ENCODE measurements at places on chromosomes 11 and 22. TPM values are rescaled to one million over a fixed set of nuclear protein-coding genes. Genes with fewer than 3 reads are reported as not detected.

Gene ART1
- total RNA-seq, result not detected

DNA sequence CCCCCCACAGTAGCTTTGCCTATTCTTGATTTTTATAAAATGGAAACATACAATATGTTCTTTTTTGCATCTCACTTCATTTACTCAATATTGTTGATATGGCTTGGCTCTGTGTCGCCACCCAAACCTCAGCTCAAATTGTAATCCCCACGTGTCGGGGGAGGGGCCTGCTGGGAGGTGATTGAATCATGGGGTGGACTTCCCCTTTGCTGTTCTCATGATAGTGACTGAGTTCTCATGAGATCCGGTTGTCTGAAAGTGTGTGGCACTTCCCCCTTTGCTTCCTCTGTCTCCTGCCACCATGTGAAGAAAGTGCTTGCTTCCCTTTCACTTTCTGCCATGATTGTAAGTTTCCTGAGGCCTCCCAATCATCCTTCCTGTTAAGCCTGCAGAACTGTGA, 431.3 kb downstream of the MN1 start:
- no peak for DNase-seq
- no peak overlapping the region for H3K4me3 ChIP-seq
- no peaks in the 10 kb centered on the region for H3K36me3 ChIP-seq
- no peaks in the 10 kb centered on the region for H3K27me3 ChIP-seq
- H3K27ac ChIP-seq, result no peak overlapping the region

DNA sequence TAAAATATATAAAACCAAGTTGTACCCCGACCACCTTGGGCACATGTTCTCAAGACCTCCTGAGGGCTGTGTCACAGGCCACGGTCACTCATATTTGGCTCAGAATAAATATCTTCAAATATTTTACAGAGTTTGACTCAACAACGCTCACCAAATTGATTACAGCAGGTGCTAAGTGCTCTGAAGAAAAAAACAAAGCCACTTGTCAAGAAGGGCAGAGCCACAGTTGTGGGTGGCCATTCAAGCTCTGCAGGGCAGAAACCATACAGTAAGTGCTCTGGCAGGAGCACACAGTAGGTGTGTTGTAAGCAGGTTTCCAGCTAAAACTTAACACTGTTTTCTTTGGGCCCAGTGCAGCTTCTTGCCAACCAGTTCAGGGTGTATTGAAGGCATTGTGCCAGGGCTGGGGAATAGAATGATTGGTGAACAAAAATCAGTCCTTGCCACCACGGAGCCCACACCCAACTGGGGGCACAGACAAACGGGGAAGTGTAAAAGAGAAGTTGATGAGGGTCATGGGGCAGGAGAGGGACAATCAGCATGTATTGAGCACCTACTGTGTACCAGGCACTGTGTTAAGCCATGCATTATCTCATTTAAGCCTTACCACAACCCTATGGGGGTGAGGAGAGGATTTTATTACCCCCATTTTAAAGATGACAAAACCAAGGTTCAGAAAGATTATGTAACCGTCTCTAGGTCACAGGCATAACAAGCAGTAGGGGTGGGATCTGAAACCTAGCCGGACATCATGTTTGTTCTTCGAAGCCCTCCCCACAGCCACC, 18.2 kb downstream of the ARRB1 start:
- peaks cover 90% of the 10 kb centered on the region for H3K4me1 ChIP-seq
- peak overlapping the region; percentile 81 for H3K27ac ChIP-seq
- H3K27me3 ChIP-seq, result peaks cover 14% of the 10 kb centered on the region
- H3K4me3 ChIP-seq, result no peak overlapping the region

GRCh38 chr22:48940266-48941032, 887.2 kb downstream of the BRD1 start:
- H3K36me3 ChIP-seq, result no peaks in the 10 kb centered on the region
- H3K4me3 ChIP-seq, result no peak overlapping the region
- DNase-seq, result no peak
- H3K27me3 ChIP-seq, result peaks cover 5% of the 10 kb centered on the region
- H3K4me1 ChIP-seq, result peaks cover 4% of the 10 kb centered on the region

DNA sequence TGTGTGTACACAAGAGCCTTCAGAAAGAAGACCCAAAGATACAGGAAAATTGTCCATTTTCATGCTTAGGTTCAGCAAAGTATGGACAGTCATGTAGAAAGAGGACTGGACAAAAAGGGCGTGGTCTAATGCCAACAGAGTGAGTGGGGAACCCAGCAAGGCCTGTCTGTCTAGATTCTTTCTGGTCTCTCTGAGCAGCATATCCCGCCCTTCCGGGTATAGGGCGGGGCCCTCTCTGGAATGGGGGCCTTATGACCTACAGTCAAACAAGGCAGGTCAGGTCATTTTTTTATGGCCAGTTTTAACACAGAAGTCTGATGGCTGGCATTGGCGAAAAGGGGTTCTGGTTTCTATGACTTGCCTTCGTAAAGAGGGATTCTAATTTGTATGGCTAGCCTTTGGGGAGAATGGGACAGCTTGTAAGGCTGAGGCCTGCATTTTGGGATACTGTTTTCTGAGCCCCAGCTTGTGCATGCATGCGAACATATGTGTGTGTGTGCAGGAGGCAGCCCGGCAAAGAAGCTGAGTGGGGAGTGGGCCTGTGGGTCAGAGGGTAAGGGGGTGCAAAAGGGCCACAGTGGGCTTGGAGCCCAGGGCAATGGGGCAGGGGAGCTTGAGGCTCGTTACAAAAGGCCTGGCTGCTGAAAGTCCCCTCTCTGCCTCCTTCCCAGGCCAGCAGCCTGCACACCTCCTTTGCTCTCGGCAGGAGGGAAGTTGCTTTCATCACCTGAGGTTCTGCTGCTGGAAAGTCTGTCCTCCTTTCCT, 130.5 kb upstream of the B3GAT1 start:
- DNase-seq, result no peak
- peaks cover 9% of the 10 kb centered on the region for H3K27me3 ChIP-seq
- H3K36me3 ChIP-seq, result no peaks in the 10 kb centered on the region
- H3K4me3 ChIP-seq, result no peak overlapping the region
- H3K4me1 ChIP-seq, result peaks cover 18% of the 10 kb centered on the region

DNA sequence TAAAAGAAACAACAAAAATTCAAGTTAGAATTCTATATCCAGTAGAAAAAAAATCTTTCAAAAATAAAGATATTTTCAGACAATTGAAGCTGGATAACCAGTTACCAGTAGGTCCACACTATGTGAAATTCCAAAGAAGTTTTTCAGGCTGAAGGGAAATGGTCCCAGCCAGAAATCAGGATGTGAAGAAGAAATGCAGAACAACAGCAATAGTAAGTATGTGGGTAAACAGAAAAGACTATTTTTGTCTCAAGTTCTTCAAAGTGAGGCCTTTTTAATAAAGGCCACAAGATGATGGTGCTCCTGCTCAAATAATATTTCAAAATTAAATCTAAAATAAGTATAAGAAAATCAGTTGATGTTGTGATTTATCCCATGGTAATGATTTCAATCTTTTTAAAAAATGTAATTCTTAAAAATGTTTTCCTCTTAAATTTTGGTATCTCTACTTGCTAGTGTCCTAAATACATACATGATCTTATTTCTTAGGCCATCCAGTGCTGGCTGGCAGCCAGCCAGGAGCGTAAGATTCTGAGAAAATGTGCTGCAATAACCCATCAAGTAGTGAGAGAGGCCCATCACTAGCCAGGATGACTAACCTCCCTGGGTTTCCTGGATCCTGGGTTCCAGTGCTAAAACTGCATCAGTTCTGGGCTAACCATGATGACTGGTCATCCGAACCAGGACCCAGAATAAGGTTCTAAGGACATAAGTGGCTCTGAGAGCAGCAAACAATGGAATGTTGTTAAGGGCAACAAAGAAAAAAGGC, 15.6 kb upstream of the UCP3 start:
- H3K4me3 ChIP-seq, result no peak overlapping the region
- DNase-seq, result no peak
- peaks cover 11% of the 10 kb centered on the region for H3K4me1 ChIP-seq
- H3K27me3 ChIP-seq, result no peaks in the 10 kb centered on the region
- H3K27ac ChIP-seq, result no peak overlapping the region

- peak overlapping the region; percentile 88 for H3K4me3 ChIP-seq
- H3K4me1 ChIP-seq, result peaks cover 49% of the 10 kb centered on the region
- H3K27ac ChIP-seq, result peak overlapping the region; percentile 93
- DNase-seq, result peak; percentile 53
Measured at GRCh38 chr11:6319001-6319703, 1.1 kb downstream of the CAVIN3 start.

- DNase-seq, result no peak
- peaks cover 4% of the 10 kb centered on the region for H3K4me1 ChIP-seq
- H3K27me3 ChIP-seq, result peaks cover 2% of the 10 kb centered on the region
- no peak overlapping the region for H3K27ac ChIP-seq
- H3K4me3 ChIP-seq, result no peak overlapping the region
Measured at GRCh38 chr11:46290011-46290410, 12.5 kb downstream of the CREB3L1 start.
